ENCODE measurements at places on chromosomes 1 and 21.

DNA sequence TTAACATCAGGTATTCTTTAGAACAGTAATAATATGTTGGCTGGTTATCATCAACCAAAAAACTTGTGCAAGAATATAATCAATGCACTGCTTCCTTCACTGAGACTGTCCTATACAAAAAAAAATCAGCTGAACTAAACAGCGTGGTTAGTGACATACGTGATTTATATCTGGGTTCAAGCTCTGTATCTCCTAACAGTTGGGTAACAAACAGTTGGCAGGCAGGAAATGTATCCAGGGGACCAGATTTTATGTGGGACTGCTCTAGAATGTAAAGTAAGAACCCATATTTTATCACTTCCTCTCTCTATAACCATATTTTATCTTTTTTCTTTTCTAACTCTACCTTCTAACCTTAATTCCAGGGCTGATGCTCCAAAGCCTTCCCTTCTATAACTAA, 8.0 kb downstream of the ACBD6 start:
- no peak for DNase-seq

GRCh38 chr1:157955857-157956256, 37.6 kb upstream of the KIRREL1 start:
- DNase-seq = no peak

GRCh38 chr1:86913399-86913895, 479 bp downstream of the SELENOF start:
- peak; percentile 13 for DNase-seq

- DNase-seq = no peak
These were observed 557.3 kb downstream of the USP25 start for GRCh38 chr21:16287046-16287445.

DNA sequence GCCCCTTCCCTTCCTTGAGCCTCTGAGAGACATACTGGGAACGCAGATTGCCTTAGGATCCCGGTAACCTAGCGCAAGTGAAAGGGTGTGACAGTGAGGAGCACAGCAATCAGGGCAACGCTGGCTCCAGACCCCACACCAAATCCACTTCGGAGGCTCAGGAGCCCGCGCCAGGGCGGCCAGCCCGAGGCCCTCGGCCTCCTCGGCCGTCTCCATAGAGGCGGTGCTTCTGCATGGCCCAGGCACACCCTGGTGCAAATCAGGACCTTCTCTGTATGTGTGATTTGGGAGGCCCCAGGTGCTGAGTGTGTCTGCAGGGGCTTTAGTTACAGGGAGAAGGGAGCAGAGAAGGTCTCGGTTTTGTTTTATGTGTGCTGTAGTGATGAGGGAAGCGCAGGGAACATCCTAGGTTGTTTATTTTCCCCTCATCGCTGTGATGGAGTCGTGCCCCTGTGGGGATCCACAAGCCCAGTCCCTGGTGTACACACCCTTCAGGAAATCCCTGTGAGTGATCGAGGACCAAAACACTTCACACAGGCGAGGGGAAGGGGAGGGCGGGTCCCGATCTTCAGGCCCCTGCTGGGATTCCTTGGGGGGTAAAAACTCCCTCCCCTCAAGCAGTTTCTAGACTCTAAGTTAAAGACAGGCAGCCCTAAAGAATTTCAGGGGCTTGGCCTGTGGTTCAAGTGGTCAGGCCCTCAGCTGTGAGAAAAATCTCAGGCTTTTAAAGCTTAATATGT, 9.4 kb downstream of the KIAA1614 start:
- no peak for DNase-seq

- DNase-seq = no peak
These were observed 3.1 kb upstream of the NCF2 start for GRCh38 chr1:183593356-183593755.

- DNase-seq = no peak
These were observed 14.4 kb downstream of the BTBD8 start for GRCh38 chr1:92094595-92094994.

- DNase-seq = no peak
These were observed 5.2 kb downstream of the PPFIA4 start for GRCh38 chr1:203031467-203031866.

DNA sequence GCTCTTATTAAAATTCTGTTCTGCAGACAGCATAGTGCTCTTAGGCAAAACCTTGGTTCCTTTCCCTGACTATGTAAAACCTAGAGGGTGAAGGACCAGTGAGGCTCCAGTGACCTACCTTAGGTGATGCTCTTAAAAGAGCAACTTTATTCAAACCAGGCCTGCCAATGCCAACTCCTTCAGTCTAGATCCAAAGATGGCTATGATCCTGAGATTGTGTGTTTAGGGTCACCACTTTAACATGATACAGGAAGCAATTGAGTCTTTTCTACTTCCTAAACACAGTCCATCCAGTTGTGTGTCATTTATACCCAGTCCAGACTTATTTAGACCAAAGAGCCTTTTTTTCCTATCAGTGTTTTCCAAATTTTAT, 10.8 kb downstream of the MCL1 start:
- no peak for DNase-seq

GRCh38 chr1:22164841-22165808, 22.2 kb upstream of the WNT4 start:
- no peak for DNase-seq

- no peak for DNase-seq
These were observed 28.4 kb upstream of the AHCTF1 start for GRCh38 chr1:246959944-246960693.

Data from stimulated activated naive CD8-positive, alpha-beta T cell treated with anti-CD3 and anti-CD28 coated beads, Interleukin-15, amount 100 ng/mL, for 72 hours (primary cell).